Left renal cortex interstitium (tissue), 4 donors: ENCODE measurements at places on chromosomes 5 and 9. TPM values are rescaled to one million over a fixed set of nuclear protein-coding genes. Genes with fewer than 3 reads are reported as not detected.

The AQP7 gene
- polyA plus RNA-seq: 15.3 TPM

- no peak for DNase-seq
Measured at GRCh38 chr9:112894699-112895098, 4.0 kb upstream of the SLC46A2 start.

DNA sequence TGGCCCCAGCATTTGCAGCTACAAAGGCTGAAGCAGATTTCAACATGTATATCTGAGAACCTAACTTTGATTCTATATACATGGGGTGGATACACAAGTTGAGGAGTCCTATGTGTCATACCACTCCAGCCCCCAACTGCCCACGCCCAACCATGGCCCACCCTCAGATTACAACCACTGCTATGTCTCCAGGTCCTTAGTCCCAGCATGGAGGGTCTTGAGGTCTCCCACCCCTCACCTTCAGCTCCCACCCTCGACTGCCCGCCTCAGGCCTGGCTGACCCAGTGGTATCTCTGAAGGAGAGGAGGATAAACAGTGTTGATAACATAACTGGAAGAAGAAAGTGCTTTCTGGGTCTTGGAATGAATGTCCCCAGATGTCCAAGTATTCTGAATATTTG lies 8.2 kb downstream of the SOWAHA start:
- DNase-seq: no peak

GRCh38 chr5:61933787-61934626 lies 372.0 kb upstream of the KIF2A start:
- DNase-seq: peak; percentile 36

DNA sequence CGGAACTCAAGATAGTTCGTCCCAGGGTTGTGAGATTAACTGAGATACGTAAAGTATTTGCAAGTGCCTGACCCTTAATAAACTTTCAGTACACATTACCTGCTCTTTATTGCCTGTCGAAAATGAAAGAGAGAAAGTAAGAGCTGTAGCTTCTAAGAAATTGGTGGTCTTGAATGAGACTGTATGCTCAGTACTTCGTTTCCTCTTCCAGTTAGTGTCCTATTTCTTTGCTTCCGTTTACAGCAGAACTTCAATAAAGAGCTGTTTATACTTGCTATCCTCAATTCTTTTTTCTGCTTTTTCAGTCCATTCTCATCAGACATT lies 534 bp downstream of the SRFBP1 start:
- peak; percentile 10 for DNase-seq

The CRB2 gene
- 27.3 TPM for polyA plus RNA-seq

DNA sequence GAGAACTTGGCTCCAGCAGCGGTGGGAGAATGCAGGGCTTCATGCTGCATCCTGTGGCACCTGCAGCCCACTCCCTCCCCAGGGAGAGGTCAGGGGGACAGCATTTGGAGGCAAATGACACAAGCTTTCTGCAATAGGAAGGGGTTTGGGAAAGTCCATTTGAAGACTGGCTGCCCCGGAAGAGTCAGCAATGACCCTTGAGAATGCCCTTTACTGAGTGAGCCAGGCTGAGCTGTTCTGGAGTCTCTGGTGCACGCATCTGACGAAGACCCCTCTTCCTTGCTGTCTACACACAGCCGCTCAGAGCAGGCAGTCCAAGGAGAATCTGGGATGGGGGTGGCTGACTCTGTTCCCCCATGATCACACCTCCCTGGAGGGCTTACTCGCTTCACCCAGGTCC lies 5.5 kb upstream of the NXNL2 start:
- DNase-seq: no peak

The HIGD2A gene
- polyA plus RNA-seq: 106 TPM

DNA sequence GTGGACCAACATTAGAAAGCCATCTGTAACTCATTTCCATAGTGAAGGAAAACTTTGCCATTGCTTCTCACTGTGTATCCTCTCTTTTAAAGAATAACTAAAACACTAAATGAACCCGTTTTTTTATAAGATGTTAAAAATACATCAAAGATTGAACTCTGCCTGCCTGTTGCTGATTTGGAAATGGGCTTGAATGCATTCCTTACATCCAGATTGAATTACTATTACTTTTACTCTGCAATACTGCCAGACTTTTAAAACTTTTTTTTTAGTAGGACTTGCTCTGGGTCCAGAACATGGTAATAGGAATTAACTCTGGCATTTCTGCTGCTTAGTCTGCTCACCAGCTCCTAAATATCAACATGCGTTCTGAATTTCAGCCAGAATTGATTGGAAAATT lies 176.8 kb upstream of the PAPPA start:
- no peak for DNase-seq

DNA sequence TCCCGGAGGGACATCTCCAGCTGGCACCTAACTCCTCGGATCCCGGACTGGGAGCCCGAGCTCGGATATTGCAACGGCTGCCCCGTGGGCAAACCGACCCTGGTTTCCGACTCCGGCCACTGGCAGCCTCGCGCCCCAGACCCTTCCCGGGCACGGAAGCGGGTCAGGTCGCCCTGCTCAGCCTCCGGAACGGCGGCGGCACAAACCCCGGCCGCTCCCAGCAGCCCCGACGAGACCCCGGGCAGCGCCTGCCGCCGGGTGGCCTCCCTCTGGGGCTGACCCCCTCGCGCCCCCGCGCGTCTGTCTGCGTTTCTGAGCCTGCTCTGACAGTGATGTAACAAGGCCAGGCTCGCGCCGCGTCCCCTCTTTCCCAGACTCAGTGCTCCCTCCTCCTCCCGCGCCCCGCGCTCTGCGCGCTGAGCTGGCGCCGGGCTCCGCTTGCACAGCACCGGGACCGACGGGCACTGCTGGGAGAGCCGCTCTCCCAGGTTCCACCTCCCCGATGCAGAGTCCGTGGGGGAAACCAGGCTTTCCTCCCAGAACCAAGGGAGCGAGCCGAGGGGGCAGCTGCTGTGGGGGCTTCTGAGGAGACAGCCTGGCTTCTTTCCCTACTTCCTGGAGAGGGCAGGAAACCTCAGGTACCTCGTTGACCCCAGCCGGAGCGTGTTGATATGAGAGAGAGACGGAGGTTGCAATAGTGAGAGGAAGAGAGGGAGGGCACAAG lies at the start of gene TMEM215:
TMEM215 (plus strand) TSS at position 373 of the 724 bp plus-strand sequence. CDS start 644 bp downstream, outside the sequence.
- DNase-seq: peak; percentile 41

GRCh38 chr9:133151041-133151440 lies 12.7 kb downstream of the GBGT1 start:
- no peak for DNase-seq

- DNase-seq: no peak
Measured at GRCh38 chr5:39712316-39713249, 287.8 kb upstream of the DAB2 start.

GRCh38 chr5:166211640-166212039 lies 2079.8 kb upstream of the WWC1 start:
- DNase-seq: no peak

The MCC gene
- polyA plus RNA-seq: 33.3 TPM

DNA sequence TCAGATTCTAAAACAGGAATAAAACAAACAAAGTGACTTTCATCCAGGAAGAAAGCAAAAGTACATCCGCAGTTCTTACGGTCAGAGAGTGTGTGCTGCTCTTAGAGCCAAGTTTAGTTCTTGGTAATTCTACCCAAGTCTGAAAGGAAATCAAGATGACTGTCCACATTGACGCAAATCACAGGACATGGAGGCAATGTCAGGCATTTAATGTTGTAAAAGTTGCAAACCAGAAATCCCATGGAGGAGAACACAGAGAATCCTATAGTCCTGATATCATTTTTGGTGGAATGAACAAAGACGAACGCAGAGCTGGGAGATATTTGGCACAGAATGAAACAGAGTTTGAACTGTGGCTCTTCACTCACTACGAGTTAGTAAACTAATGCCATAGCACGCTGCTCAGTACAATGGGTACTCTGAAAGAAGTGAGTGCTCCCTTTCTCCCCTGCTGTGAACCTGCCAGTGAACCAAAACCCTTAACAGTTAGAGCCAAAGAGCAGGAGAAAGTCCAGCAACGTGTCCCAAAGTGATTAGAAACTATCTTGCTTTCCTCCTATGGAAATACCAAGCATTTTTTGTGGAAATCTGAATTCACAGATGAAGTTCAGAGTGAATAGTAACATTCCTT lies 74.3 kb downstream of the MUSK start:
- DNase-seq: no peak

The IL31RA gene
- polyA plus RNA-seq: 0.16 TPM

DNA sequence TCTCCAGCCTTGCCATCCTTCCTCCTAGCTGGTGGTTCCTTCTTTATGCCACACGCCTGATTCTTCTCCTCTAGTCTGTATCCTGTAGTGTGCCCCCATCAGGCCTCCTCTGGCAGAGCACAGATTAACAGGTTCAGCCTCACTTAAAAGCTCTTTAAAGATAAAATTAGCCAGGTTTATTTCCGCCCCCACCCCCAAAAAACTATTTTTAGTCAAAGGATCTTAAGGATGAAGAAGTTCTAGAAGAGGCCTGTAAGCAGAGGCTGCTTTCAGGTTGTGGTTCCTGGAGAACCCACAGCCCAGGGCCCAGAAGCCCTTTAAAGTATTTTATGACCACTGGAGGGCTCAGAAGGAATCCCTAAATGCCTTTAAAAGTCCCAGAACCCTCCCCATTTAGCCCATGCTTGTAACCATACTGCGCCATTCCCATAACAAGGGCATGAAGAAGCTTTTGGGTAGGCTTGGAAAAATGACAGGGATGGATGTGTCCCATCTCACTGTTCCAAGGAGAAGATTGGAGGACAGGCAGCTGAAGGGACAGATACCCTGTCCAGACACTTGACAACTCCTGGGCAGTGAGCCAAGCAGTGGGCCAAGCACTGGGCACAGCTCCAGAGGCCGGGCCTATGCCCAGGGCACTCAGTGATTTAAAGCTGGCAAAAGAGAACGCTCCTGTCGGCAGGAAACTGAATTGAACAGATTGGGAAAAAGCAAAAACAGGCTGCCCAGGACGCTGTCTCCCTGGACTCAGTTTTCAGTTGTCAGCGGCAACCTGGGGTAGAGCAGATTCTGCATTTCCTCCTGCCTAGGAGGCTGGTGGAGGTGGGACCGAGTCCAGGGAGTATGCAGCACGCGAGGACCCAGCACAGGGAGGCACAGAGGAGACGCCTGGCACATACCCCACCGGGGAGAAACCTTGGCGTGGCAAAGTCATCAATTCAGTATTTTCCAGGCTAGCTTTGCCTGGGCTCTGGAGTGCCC lies 106.3 kb upstream of the SSBP2 start:
- DNase-seq: no peak

The SYK gene
- polyA plus RNA-seq: 27.4 TPM

- no peak for DNase-seq
Measured at GRCh38 chr5:32165597-32165996, 8.5 kb downstream of the GOLPH3 start.

The SPINK13 gene
- polyA plus RNA-seq: not detected

DNA sequence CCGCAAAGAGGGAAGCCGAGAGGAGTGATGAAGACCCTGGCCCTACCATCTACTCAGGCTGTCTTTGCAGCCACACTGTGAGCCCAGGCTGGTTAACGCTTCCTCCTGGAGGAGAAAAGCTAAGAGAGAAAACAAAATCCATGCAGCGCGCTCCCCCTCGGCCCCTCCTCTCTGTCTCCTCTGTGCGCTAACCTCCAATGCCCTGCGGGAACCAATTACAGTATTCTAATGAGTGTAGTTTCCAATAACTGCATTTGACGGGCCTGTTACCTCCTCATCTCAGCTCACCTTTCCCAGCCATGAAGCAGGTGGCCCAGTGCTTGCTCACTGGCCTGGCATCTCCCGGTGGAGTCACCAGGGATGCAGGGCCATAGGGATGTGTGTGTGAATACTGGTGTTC lies 565.5 kb downstream of the EBF1 start:
- DNase-seq: no peak

DNA sequence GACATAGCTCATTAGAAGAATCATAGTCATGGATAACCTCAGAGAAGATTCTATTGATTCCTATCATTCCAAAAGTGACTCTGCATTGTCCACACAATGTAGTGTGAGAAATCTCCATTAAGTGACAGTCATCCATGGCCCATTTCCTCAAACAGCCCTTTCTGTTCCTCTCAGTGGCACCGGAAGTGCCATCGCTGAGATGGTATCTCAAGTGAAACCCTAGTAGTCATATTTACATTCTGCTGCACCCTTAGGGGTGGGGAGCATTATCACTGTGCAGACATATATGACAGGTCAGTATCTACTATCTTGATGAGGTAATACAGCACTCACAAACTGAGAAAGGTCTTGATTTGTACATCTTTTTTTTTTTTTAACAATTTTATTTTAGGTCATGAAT lies 55.4 kb upstream of the MIER3 start:
- no peak for DNase-seq

DNA sequence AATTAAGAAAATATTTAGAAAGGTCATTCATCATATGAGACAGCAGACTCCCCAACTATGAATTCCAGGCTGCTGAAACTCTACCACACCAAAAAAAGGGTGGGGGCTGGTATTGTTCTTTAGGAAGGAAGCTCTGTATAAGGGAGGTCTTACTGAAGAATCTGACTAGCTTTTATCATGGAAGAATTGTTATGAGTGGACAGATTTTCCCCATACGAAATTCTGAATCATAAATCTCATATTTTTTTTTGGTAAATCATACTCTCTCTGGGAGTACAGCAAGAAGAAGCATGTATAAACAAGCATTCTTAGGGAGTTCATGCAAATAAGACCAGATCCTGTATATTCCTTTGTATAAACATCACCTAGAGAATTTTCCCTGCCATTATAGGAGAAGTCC lies 220.0 kb downstream of the SLC12A2 start:
- no peak for DNase-seq

- DNase-seq: no peak
Measured at GRCh38 chr9:81477669-81478068, 211.7 kb downstream of the TLE1 start.

DNA sequence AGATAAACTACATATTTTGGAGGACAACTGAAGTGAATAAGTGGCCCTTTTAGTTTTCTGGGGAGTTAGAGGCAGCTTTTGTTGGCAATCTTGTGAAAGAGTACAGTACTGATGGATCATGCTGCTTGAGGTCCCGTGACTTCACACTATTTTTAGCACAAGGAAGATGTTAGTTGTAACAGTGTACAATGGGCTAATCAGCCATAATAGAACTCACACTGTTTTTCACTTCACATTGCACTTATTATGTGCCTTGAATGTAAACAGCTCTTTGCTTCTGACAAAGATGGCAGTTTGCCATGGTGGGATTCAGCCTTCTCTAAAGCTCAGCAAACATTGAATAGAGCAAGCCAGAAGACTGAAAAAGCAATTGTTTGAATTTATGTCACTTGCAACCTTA lies 176.7 kb upstream of the ZNF608 start:
- no peak for DNase-seq

DNA sequence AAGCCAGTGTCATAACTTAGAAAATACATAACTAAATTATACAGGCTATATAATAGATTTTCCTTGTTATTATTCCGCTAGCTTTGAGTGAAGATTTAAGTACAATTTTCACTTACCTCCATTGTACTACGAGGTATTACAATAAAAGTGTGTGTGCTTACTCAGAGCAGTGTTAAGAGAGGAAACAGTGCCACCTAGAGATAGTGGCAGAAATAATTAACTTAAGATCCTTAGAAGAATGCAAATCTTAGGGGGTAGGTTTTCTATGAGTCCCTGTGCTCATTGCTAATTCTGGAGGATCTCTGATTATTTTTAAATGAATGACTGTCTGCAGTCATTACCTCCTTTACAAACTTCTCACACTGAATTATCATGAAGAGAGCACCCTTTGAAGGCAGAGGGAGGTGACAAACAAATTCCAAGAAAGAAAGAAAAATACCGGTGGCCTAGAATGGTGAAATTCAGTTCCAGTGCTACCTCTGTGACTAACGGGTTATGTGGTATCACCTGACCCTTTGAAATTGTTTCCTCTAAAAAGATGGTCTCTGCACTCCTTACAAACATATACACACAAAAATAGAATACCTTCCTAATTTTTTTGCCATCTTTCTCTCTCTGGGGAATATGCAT lies 379.8 kb downstream of the TRIM36 start:
- DNase-seq: peak; percentile 16

The LCN1 gene
- not detected for polyA plus RNA-seq

The PTGER4 gene
- 12.2 TPM for polyA plus RNA-seq

The LIFR gene
- polyA plus RNA-seq: 80.8 TPM
